ENCODE measurements at places on chromosomes 6 and 20.

- no peak for DNase-seq
Measured at GRCh38 chr20:17407550-17407949, 123.6 kb downstream of the BFSP1 start.

DNA sequence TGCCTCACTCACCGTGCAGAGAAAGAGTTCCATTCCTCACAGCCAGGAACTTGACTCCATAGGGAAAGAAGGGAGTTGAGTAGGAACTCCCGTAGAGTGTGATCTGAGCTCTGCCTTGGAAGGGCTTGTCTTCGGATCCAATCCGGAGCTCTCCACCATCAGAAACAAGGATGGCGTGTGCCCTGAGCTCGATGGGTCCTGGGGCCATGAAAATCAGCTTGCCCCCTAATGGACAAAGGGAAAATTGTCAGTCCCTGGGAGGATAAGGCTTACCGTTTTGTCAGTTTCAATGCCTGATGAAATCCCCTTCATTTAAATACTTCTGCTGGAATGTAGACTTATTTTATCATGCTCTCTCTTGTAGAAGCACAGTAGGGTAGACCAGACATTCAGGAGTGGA, 153.3 kb downstream of the PKHD1 start:
- DNase-seq: no peak

GRCh38 chr6:108609276-108609769, 48.6 kb downstream of the FOXO3 start:
- no peak for DNase-seq

DNA sequence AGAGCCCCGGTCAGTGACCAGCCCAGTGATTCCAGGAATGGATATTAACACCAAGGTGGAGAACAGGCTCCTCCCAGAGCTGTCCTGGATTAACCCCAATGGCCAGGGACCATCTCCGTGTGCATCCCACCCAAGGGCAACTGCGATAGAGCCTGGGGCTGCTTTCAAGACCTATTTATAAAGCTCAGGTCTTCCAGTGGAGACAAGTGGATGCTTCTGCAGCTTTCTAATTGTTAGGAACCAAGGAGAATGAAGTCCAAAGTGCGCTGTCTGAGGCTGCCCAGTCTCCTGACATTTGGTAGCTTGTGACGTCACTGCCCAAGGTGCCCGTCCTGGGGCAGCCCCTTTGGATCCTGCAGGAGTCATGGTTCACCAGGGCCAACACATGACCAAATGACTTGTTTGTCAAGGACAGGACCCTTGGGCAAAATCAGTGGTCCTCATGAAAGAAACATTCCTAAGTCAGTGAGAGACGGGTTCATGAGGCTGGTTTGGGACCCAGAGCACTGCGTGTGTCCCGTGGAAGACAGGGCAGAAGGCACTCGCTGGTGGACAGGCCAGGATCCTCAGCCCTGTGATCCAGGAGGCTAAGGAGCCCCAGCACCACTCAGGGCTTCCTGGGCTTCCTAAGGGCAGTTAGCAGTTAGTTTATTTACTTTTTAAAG, 174.9 kb downstream of the ANKRD60 start:
- no peak for DNase-seq

DNA sequence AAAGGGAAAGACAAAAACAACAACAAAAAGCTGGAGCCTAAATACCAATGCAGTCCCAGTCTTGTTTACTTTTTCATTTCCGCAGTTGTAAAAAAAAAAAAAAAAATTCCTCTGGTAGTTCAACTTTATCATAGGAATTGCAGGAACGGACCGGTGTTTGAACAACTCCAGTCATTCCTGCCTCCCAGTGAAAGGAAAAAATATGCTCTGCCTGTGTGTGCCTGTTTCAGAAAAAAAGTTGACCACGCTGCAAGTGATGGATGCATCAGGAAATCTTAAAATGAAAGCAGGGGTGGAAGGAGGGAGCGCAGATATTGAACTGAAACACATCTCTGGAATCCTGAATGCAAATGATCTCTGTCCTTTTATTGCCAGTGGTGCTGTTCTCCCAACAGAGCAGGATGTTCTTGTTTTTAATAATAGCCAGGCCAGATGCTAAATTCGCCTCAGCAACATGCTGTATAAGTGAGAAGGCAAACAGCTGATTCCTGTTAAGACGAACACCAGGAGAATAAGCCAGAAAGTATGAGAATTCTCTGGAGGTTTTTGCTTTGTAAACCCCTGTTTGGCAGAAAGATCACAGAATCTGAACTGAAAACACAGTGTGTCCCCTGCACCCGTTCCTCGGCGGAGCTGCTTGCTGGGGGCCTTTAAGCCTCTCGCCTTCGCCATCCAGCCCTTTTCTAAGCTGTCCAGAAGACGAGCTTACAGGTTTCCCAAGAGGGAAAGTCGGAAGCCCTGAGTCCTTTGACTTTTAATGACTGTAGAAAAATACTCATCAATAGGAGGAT, 178.4 kb upstream of the SUPT3H start:
- DNase-seq: no peak

DNA sequence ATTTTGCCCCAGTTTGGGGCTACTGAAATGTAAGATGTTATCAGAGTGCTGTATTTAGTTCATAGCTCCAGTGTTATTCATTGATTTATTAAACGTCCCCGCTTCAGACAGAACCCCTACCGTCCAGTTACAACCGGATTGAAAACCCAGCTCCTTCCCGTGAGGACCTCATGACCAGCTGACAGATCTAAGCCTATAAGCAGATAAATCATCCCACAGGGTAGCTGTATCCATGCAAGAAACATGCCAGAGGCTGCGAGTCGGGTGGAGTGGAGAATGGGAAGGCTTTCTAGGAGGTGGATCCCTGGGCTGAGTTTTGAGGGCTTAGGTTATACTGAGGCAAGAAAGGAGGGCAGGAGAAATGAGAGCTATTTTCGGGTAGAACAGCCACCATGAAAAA, 260.0 kb downstream of the ARID1B start:
- DNase-seq: no peak

GRCh38 chr6:89084954-89085353, 4.4 kb downstream of the PNRC1 start:
- DNase-seq: no peak

DNA sequence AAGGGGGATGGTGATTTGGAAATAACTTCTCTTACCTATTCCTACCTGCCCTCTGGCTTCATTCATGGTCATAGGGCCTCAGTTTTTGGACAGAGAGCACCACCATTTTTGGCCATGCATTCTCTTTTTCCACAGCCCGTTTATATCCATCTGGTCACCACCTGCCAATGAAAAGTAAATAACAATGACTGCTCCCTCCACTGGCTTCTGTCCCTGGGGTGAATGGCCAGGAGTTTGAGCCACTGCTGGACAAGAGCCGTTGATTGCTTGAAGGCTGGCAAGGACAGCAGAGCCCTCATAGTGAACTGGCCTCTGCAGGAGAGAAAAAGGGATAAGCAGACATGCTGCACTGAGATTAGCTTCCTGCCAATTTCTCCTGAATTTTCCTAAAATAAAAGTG, 261.8 kb downstream of the ADGB start:
- DNase-seq: no peak

GRCh38 chr20:58695895-58696375, 3.3 kb downstream of the NPEPL1 start:
- DNase-seq: no peak

DNA sequence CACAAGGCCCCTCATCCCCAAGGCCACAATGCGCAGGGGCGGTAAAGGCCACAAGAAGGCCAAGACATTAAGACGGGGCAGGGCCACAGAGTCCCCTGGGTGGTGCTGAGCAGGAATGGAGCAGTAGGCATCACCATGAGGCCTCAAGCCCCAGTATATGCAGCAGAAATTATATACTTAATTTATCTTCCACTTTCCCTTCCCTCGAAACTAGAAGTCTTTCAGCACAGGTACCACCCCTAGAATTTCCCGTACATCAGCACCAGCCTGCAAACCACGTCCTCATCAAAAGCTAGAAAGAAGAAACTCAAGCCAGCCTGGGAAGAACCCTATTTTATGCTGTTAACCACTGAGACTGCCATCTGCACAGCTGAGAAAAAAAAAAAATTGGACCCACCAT, 89.4 kb downstream of the PLG start:
- DNase-seq: no peak

DNA sequence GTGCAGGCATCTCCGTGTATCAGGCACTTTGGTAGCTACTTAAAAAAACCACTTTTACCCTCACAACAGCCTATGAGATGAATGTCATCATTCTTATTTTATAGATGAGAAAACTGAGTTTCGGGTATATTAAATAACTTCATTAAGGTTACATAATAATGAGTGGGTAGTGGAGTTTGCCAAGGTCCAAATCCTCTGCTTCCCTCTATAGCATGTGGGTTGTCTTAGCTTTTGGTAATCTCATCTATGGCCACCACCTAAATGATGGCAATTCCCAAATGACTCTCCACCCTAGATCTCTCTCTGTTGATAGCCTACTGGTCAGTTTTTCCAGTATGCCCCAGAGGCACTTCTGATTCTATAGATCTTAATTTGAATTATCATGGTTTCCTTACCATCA, 3.7 kb upstream of the RNF144B start:
- no peak for DNase-seq

DNA sequence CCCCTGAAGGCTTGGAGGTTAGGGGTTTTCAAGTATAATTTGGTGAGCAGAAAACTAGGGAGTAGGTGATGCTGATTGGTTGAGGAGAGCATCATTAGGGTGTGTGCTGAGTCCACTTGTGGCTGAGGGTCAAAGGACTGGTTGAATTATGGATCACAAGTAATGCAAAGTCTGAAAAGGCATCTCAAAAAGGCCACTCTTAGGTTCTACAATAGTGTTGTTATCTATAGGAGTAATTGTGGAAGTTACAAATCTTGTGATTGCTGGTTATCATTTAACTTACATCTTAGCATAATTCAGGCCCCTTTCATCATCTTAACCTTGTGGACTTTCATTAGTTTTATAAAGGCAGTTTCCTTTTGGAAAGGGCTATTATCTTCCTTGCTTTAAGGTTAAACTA, 60.8 kb downstream of the UBR2 start:
- DNase-seq: no peak

GRCh38 chr6:170405311-170405975, 98.9 kb downstream of the FAM120B start:
- DNase-seq: no peak

- DNase-seq: no peak
Measured at GRCh38 chr6:77313595-77313994, 149.7 kb downstream of the HTR1B start.

GRCh38 chr6:28251661-28252008, 434 bp downstream of the ZKSCAN4 start:
- DNase-seq: peak; percentile 36

GRCh38 chr20:15065794-15066193, 728.4 kb upstream of the FLRT3 start:
- no peak for DNase-seq

GRCh38 chr20:48041078-48041780, 255.9 kb upstream of the SULF2 start:
- no peak for DNase-seq

GRCh38 chr6:168956884-168957730, 296.5 kb downstream of the THBS2 start:
- peak; percentile 49 for DNase-seq

DNA sequence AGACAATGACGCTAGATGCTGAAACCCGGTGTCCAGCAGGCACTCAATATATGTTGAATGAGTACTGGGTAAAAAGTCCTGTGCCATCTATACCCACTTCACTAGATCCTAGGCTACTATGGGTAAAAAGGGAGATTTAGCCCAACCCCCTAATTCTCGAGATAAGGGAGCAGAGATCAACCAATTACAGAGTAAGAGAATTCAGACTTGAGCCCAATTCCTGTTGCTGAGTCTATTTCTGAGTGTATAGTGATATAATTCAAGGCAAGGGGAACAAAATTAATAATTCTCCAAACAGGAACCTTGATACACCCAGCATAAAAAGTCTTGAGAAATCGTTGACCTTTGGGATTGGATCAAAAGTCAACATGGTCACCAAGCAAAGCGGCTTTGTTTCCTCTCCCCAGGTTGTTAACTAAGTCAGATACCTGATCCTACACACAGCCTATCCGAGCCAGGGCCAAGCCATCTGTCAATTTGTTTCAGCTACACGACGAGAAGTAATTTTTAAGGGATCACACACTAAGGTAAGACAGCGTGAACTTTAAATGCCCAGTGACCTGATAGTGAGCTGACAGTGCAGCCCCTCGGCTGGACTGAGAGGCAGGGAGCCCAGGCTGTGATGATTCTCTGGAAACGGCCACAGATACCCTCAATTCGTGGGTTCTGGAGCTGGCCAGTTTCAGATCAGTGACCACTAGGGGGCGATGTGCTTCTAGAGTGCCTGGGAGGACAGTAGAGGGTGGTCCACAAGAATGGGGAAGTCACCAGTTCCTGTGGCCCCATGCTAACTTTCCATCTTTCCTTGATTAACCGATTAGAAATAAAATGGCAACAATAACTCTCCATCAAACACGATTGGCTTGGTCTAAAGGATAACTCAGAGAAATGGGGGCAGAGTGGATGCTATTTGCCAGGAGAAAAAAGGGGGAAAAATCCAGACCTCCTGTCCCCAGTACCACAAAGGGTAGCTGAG, 46.2 kb downstream of the SLC22A23 start:
- peak; percentile 47 for DNase-seq

DNA sequence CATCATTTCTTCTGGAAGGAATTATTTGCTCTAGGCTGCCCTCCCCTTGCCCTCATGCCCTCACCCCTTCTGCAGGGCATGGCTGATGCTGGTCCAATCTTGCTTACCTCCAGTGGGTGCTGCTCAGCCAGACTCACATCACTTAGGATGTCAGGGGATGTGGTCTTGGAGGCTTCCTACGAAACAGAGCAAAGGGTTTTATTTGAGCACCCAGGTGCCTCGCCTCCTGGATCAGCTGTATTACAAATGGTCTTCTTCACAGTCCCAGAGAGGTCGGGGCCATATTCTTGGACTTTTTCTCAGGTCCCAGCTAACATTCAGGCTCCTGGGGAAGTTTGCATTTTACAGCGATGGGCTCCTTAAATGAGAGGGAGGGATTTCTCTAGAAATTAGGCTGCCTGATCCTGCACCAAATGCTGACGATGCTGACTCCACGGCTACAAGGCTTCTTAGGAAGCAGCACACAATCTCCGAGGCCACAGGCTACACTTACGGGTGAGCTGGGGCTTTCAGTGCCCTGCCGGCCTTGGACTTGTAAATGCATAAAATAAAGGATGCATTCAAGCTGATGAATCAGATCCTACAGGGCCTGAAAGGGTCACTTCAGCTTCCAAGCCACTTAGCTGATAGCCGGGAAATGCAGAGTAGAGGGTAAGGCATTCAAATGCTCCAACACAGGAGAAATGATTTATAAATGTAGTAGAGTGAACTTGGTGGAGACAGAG, 159.8 kb upstream of the ECI2 start:
- no peak for DNase-seq

DNA sequence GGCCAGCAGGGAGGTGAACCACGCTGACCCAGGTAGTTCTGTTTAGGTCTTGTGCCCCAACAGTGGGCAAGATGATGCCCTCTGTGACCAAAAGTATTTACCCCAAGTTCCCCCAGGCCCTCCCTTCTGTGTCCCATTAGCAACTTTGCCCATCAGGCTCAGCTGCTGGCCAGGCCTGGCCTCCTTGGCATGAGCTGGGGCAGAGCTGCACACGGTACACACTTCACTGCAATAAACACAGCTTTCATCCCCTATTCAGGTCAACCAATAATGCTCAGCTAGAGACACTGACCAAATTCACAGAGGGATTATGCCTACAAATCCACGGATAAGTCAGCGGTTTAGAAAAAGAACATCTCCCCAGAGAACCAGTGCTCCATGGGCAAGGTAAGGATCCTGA, 103.7 kb downstream of the SLC23A2 start:
- no peak for DNase-seq
